Neural crest cell (in vitro differentiated cells): ENCODE measurements at places on chromosomes 1 and 21.

DNA sequence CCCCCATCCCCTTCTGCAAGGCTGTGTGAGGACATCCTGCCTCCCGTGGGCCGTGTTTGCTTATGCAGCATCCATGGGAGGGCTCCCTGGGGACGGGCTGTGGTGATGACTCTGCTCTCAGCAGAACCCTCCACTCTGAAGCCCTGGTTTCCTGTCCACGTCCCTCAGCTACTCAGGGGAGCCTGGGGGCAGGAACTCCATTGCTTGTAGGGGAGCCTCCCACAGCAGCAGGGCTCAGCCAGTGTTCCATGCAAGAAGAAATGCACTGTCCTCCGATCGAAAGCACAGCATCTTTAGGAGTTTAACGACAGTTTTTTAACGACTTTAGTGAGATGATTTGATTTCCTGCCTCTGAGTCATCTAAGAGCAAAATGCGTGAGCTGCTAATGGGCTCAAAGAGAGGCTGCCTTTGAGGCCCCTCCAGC lies 8.3 kb upstream of the KCNAB2 start:
- DNase-seq = no peak
- no peaks in the 10 kb centered on the region for H3K36me3 ChIP-seq
- peaks cover 13% of the 10 kb centered on the region for H3K27me3 ChIP-seq
- no peak overlapping the region for H3K4me3 ChIP-seq
- H3K4me1 ChIP-seq = peaks cover 17% of the 10 kb centered on the region

DNA sequence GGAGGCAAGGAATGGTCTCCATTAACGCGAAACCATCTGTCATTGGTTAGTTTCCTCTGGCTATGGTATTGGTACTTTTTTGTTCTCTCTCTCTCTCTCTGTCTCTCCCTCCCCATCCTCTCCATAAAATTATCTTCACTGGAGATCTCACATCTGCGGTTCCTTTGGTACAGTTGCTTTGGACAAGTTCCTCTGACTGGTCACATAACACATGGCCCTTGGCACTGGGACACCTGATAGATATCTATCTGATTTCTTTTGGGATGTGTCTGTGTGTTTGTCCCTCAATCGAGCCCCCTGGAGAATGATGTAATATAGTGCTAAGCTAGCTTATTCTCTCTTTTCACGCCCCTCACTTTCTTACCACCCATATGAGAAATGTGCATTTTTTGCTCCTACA lies 682.0 kb upstream of the B3GALT2 start:
- H3K27ac ChIP-seq = no peak overlapping the region
- DNase-seq = no peak
- H3K36me3 ChIP-seq = no peaks in the 10 kb centered on the region
- H3K4me3 ChIP-seq = no peak overlapping the region

- H3K4me3 ChIP-seq = no peak overlapping the region
- DNase-seq = no peak
- H3K27ac ChIP-seq = no peak overlapping the region
- peaks cover 35% of the 10 kb centered on the region for H3K4me1 ChIP-seq
- H3K36me3 ChIP-seq = no peaks in the 10 kb centered on the region
- peaks cover 5% of the 10 kb centered on the region for H3K27me3 ChIP-seq
These were observed 6.0 kb downstream of the CFAP74 start for GRCh38 chr1:1997576-1997975.

DNA sequence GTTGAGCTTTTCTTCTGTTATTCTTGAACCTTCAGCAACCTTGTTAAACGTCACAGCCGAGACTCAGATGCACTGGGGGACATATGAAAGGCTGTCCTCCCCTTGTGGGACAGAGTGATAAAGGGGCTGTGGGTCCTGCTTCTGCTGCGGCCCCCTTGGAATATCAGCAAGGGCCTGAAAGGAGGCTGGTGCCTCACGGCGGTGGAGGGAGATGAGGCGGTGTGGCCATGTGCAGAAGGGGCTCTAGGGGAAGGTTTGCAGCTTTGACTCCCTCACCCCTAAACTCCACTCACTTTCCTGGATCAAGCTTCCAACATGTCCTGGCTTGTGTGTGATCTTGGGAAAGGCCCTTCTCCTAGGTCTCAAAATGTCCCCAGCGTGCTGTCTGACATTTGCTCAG lies 270.7 kb upstream of the CSF3R start:
- H3K27me3 ChIP-seq = no peaks in the 10 kb centered on the region
- H3K4me1 ChIP-seq = peaks cover 8% of the 10 kb centered on the region
- DNase-seq = no peak
- H3K4me3 ChIP-seq = no peak overlapping the region

DNA sequence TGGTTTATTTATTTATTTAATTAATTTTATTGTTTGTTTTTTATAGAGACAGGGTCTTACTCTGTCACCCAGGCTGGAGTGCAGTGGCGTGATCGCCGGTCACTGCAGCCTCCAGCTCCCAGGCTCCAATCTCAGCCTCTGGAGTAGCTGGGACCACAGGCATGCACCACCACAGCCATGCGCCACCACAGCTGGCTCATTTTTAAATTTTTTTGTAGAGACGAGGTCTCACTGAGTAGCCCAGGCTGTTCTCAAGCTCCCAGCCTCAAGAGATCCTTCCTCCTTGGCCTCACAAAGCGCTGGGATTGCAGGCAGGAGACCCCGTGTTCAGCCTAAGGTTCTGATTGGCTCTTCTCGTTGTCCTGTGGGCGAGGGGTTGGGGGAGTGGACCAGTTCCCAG lies 22.1 kb downstream of the UMODL1 start:
- no peak for DNase-seq
- H3K4me1 ChIP-seq = peaks cover 15% of the 10 kb centered on the region
- peaks cover 11% of the 10 kb centered on the region for H3K27me3 ChIP-seq
- peaks cover 2% of the 10 kb centered on the region for H3K36me3 ChIP-seq

GRCh38 chr1:241465673-241466072 lies 53.9 kb downstream of the FH start:
- no peak for DNase-seq
- no peaks in the 10 kb centered on the region for H3K36me3 ChIP-seq
- no peak overlapping the region for H3K4me3 ChIP-seq
- no peaks in the 10 kb centered on the region for H3K27me3 ChIP-seq
- H3K27ac ChIP-seq = no peak overlapping the region

DNA sequence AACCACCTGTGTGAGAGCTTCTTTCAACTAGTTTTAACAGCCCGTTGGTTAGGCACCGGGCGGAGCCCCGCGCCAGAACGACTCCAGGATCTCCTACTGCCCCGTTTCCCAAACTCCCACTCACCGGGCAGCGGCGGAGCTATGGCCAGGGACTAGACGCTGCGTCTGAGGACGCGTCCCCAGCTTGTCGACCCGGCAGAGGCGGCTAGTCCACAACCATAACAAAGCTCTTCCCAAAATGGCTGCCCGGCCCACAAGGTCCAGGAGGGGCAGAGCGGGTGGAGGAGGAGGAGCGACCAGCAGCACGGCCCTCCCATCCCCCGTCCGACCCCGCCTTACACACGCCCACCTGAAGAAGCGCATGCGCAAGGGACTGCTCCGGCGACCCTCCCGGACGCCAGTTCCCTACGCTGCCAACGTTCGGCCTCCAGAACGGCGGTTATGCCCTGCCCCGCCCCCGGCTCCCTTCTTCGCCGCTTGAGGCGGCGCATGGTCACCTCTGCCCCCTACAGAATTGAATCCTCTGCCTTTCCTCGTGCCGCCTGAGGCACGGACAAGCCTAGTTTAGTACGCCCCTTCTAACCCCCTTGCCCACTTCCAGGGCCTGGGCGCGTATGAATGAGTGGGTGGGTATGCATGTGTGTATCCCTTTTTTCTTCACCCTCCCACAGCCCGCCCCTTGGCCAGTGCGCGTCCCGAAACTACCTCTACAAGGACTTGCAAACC lies at the start of gene GPBP1L1:
TSS of gene GPBP1L1 (minus strand) at position 246 of the 726 bp plus-strand sequence. CDS start 27,446 bp downstream, outside the sequence.
- peaks cover 53% of the 10 kb centered on the region for H3K4me1 ChIP-seq
- DNase-seq = peak; percentile 97
- H3K27ac ChIP-seq = peak within 1 kb of the TSS; percentile 97
- H3K36me3 ChIP-seq = no peaks in the 10 kb centered on the region
- H3K27me3 ChIP-seq = no peaks in the 10 kb centered on the region

DNA sequence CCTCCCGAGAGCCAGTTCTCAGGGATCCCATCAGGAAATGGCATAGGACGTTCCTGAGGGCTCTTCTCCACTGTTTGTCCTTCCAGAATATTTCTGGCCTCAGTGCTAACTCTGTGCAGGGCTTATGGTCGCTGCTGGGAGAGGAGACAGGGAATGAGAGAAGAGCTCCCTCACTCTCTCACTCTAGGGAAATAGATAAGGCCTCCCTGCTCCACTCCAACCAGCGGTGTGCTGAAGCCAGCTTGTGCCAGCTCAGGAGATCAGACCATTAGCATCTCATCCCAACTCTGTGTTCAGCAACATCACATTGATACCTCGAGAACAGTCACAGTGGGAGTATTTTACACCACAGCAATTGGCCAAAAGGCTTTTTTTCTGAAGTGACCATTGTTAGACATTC lies 49.2 kb upstream of the ZC3H12A start:
- H3K27ac ChIP-seq = no peak overlapping the region
- no peak for DNase-seq
- no peaks in the 10 kb centered on the region for H3K4me1 ChIP-seq
- no peak overlapping the region for H3K4me3 ChIP-seq
- H3K27me3 ChIP-seq = peaks cover 60% of the 10 kb centered on the region
